NCI-H2081 treated with DMSO at 0.1 percent for 48 hours (cell line): ENCODE measurements at places on chromosomes 13 and 19.

DNA sequence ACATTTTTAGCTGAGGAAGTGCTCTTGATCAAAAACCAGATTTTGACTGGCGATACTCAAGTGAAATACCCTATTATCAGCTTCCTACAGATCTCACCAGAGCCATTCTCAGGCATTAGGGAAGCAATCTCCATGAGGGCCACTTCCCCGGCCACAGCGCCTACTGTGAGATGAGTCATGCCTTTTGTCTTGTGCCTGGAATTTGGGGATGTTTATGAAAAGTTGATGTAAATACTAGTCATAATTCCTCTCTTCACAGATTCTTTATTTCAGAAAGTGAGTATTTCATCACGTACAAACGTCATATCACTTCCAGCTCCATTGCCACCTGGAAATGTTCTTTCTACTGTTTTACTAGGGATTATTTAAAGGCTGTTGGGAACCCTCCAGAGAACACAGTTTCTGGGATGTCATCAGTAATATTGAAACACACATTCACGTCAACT lies 25.3 kb upstream of the SLC46A3 start:
- DNase-seq: no peak

- DNase-seq: no peak
These were observed 28.6 kb downstream of the NAXD start for GRCh38 chr13:110643768-110644421.

- DNase-seq: no peak
These were observed 220.7 kb upstream of the MIR17HG start for GRCh38 chr13:91126806-91127205.

DNA sequence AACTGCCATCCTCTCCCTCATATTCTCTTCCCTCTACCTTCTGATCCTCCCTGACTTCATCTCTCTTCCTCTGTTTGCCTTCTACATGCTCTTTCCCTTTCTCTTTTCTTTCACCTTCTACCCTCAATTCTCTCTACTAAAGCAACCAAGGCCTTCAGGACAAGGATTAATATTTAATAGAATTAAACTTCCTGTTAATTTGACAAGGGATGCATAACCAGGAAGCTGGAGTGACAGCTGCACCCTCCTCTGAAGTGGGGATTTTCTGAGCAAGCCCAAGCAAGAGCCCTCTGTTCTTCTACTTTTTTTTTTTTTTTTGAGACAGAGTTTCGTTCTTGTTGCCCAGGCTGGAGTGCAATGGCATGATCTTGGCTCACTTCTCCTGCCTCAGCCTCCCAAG lies 63.4 kb upstream of the MED4 start:
- no peak for DNase-seq

DNA sequence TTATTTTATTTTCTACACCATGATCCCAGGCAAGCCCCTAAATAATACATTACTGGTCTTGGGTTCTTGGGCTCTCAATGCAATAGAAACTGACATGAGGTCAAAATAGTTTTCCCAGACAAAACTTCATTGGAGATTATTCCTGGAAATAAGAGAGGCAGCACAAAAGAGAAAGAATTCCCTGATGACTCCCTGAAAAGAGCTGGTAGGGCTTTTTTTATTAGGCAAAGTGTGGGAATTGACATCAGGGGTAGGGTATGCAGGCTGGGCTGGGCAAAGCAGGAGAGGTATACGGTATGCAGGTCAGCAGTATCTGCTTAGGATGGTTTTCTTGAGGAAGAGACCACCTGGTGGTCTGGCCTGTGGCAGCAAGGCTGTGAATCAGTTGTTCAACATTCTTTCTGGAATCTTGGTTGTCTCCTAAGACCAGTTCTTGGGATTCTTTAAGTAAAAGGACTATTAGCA lies 9.3 kb upstream of the IGFL3 start:
- DNase-seq: no peak

GRCh38 chr13:44340508-44340907 lies 33.1 kb upstream of the SERP2 start:
- DNase-seq: no peak

DNA sequence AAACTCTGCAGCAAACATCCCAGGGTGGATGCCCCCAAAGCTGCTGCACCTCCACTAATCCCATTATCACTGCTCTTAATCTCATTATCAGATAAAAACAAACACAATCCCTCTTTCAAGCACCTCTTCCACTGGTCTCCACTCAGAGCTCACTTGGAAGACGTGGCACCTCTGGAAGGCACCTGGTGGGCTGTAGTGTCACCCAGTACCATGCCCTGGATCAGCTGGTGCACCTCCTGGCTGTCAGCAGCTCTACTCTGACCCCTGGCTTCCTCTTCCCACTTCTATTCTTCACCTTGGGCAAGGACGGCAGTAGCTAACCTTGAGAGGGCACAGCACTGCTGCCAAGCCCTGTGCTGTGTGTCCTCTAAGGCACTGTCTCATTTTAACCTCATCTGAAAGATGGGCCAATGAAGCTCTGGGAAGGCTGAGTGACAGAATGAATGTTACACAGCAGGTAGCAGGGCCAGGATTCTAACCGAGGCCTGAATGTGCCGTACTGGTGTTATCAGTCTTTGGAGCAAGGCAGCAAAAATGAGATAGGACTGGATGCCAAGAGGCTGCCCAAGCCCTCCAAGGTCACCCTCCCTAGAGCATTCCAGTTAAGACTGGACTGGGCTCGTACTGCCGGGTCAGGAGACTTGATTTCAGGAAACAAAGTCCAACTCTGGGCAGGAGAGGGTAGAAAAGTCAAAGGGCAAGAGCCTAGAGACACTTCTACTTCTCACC lies 7.4 kb downstream of the BRD4 start:
- DNase-seq: no peak

DNA sequence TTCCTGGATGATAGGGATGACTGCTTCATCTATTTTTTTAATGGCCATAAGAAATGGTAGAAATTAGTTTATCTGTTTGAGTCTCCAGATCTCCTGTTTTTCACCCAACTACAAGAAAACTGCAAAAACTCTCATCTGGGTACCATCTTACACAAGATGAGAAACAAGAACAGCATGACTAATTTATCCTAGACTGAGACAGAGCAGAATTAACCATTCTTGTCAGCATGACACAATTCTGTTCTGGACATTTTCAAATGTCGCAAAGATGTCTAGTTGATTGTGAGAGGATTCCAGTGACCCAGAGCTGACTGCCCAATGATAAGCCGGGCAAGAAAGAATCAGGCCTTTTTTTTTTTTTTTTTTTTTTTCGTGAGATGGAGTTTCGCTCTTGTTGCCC lies 12.8 kb downstream of the ZNF43 start:
- DNase-seq: no peak

DNA sequence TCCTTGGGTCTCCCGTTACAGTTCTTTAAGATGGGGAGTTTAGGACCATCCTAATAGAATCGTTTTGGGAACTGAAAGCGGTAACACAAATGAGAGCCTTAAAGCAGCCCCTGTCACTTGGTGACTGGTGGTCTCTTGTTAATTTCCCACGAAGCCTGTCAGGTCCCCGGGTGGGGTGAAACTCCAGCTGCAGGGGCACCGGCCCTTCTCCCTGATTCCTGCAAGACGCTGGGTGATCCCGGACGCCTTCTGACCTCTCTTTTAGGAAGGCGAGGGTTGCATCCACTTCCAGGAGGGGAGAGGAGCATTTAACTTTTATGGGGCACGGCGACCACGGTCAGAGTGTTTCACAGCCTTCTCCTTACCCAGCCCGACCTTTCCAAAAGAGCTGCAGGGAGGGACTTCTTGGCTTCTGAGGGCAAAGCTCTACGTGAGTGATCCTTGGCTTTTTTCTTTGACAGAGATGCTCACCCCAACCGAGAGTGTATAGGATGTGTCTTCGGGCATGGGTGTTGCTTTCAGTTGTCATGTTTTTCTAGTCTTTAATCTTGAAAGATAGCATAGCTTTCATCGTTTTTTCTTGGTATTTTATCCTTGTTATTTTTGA lies 688 bp downstream of the ZNF225 start:
- no peak for DNase-seq
